Progenitor cell of endocrine pancreas (in vitro differentiated cells): ENCODE measurements at places on chromosomes 16 and 17. TPM values are rescaled to one million over a fixed set of nuclear protein-coding genes. Genes with fewer than 3 reads are reported as not detected.
A peak's percentile ranks its signal among the peaks of the same experiment; 100 is the strongest.

CCL1 gene
- not detected in 2 replicates for total RNA-seq

DNA sequence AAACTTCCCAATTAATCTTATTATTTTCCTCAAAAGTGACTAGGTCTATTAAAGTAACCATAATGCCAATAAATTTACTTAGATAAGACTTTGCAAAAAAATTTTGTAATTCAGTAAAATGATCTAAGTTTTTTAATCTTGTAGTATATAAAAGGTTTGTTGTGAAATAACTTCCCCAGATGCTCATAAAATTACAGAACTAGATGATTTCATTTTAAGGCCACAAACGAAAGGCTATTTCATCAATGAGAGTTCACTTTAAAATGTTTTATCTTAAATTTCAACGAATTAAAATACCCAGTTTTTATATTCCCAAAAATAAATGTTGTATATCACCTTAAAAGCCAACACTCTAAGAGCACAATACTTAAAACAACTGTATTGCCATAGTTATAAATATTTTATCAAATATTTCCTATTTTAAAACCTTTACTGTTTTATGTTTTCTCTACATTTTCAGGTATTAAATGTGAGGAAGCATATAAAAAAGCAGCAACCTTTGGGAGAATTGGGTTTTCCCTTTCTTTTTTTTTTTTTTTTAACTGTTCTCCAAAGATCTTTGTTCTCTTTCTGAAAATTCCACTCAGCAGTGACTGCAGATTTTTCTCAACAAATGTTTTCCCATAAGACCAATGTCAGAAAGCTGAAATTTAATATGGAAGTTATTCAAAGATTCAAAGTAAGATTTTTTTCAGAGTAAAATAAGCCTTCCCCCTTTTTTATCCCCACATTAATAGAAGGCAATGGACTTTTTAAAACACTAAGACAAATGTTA, 169.9 kb downstream of the CYB561 start:
- H3K27ac ChIP-seq, result no peak overlapping the region
- H3K4me3 ChIP-seq, result no peak overlapping the region
- no peaks in the 10 kb centered on the region for H3K27me3 ChIP-seq
- no peaks in the 10 kb centered on the region for H3K4me1 ChIP-seq
- DNase-seq, result no peak
- H3K36me3 ChIP-seq, result no peaks in the 10 kb centered on the region

GRCh38 chr17:5354310-5354709, 65.2 kb downstream of the NUP88 start:
- no peaks in the 10 kb centered on the region for H3K27me3 ChIP-seq
- H3K27ac ChIP-seq, result no peak overlapping the region
- DNase-seq, result no peak
- peaks cover 34% of the 10 kb centered on the region for H3K36me3 ChIP-seq
- H3K4me1 ChIP-seq, result peaks cover 8% of the 10 kb centered on the region

DNA sequence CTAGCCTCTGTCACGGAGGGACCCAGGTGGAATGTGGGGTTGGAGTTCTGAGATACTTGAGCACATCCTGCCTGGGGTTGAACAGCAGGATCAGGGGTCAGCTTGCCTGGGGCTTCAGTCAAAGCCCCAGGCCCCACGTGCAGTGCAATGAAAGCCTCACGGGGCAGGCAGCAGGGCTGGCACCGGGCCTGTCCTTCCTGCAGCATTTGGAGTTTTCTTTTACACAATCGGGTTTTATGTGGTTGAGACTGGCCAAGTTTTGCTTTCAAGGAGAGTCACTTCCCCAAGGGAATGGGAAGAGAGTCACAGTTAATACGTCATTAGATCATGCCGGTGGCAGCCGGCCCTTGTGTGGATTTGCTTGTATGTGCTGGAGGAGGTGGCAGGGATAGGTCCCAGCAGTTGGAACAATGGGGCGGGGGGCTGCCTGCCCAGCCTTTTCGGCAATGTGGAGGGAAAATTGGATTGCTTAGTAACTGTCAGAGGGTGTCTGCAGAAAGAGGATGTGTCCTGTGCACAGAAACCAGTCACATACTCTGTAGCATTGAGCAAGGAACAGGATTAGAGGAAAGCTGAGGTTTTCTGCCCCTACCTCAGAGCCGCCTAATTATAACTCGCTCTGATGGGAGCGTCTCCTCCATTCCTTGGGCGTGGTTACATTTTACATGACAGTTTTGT, 4.5 kb downstream of the RMI2 start:
- DNase-seq, result no peak
- H3K27ac ChIP-seq, result no peak overlapping the region
- H3K4me1 ChIP-seq, result peaks cover 7% of the 10 kb centered on the region

GRCh38 chr16:1237990-1238389, 2.5 kb upstream of the TPSAB1 start:
- no peaks in the 10 kb centered on the region for H3K36me3 ChIP-seq
- no peak for DNase-seq
- H3K4me1 ChIP-seq, result no peaks in the 10 kb centered on the region

DNA sequence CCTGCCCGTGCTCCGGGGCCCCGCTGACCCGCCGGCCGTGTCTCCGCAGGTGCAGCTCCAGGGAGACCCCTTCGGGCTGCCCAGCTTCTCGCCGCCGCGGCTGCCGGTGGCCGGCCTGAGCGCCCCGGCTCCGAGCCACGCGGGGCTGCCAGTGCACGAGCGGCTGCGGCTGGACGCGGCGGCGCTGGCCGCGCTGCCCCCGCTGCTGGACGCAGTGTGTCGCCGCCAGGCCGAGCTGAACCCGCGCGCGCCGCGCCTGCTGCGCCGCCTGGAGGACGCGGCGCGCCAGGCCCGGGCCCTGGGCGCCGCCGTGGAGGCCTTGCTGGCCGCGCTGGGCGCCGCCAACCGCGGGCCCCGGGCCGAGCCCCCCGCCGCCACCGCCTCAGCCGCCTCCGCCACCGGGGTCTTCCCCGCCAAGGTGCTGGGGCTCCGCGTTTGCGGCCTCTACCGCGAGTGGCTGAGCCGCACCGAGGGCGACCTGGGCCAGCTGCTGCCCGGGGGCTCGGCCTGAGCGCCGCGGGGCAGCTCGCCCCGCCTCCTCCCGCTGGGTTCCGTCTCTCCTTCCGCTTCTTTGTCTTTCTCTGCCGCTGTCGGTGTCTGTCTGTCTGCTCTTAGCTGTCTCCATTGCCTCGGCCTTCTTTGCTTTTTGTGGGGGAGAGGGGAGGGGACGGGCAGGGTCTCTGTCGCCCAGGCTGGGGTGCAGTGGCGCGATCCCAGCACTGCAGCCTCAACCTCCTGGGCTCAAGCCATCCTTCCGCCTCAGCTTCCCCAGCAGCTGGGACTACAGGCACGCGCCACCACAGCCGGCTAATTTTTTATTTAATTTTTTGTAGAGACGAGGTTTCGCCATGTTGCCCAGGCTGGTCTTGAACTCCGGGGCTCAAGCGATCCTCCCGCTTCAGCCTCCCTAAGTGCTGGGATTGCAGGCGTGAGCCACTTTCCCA, 5.9 kb downstream of the CTF1 start:
- no peaks in the 10 kb centered on the region for H3K36me3 ChIP-seq
- peaks cover under 1% of the 10 kb centered on the region for H3K4me1 ChIP-seq
- H3K27ac ChIP-seq, result peak overlapping the region; percentile 98
- DNase-seq, result peak; percentile 64
- peak overlapping the region; percentile 82 for H3K4me3 ChIP-seq
- no peaks in the 10 kb centered on the region for H3K27me3 ChIP-seq

GRCh38 chr17:193841-194806, 12.7 kb upstream of the DOC2B start:
- peak overlapping the region; percentile 78 for H3K27ac ChIP-seq
- DNase-seq, result no peak
- H3K36me3 ChIP-seq, result peaks cover 3% of the 10 kb centered on the region
- H3K4me1 ChIP-seq, result no peaks in the 10 kb centered on the region
- H3K27me3 ChIP-seq, result peaks cover 20% of the 10 kb centered on the region

- H3K4me1 ChIP-seq, result peaks cover 8% of the 10 kb centered on the region
- peaks cover 3% of the 10 kb centered on the region for H3K36me3 ChIP-seq
- H3K27me3 ChIP-seq, result no peaks in the 10 kb centered on the region
- H3K4me3 ChIP-seq, result no peak within 1 kb of the TSS
Measured at GRCh38 chr17:31321481-31321880, at the start of gene EVI2A. Gene EVI2A (minus strand): TSS chr17:31321622. CDS start chr17:31319013, 2,609 bp downstream.

DNA sequence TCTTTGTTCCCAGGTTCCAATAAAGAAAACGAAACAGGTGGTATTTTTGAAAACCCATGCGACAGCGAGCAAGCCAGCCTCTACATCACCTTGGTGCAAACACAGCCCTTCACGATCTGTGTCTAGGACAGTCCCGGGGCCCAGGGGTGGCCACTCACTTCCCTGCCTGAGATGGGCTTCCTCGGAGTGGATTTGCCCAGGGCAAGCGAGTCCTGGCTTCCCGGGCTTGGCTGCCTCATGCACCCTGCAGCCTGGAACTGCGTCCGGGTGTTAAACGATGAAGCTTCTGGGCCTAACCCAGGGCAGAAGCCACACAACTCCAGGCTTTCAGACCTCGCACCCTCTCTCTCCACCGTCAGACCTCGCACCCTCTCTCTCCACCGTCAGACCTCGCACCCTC, 66.0 kb downstream of the RPH3AL start:
- peaks cover 1% of the 10 kb centered on the region for H3K4me1 ChIP-seq
- DNase-seq, result no peak
- H3K36me3 ChIP-seq, result peaks cover 7% of the 10 kb centered on the region
- no peak overlapping the region for H3K27ac ChIP-seq
- no peaks in the 10 kb centered on the region for H3K27me3 ChIP-seq
- no peak overlapping the region for H3K4me3 ChIP-seq
